ENCODE measurements at places on chromosomes 13 and 19.

- DNase-seq: no peak
Measured at GRCh38 chr13:62779161-62779560, 1363.5 kb upstream of the PCDH20 start.

DNA sequence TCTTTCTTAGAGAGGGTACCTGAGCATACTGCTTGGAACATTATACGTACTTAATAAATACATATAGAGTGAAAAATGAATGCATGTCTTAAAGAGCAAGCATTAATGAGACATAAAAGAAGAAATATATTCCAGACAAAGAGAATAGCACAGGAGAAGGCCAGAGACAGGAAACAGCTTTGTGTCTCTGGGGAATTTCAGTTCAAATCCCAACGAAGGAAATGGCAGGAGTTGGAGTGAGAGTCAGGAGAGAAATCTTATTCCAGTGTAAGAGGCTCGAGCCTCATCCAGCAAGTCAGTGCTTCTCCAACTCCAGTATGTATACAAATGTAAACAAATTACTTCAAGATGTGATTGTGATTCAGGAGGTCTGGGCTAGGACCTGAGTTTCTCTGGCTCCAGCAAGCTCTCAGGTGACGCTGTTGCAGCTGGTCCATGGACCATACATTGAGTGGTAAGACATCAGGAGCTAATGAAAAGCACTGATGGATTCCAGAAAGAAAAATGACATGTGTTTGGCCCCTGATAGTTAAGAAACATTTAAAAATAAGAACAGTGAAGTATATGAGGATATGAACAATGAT lies 108.2 kb downstream of the RAP2A start:
- DNase-seq: no peak

DNA sequence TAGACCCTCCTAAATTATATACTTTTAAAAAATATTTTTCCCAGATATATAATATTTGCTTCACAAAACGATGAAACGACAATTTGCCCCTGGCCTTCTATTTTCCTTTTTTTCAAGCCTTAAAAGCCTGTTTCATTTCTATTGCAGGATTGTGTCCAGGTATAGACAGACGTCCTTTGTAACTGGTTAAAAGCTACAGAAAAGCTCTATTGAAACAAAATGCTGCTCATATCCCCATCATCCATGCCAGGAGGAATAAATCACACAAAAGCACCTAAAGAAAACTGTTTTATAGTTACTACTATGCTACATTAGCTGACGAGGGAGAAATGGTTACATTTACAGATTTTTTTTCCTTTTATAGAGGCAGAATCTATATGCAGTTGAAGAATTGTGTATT lies 765.1 kb downstream of the DIAPH3 start:
- no peak for DNase-seq

DNA sequence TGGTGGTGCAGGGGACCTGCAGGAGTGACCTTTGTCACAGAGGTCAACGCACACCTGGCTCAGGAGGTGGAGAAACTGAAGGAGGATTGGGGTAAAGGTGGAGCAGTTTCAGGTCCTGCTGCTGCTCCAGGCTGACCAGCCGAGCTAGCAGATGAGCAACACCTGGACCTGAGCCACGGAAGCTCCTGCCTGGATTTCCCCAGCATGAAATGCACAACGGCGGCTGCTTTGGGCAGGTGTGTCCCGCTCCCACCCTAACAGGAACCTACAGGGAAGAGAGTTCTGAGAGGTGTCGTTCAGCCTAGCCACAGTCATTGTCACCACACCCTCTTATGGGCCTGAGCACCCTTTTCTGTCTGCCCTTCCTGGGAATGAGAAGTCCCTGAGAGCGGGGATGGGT lies 15.7 kb upstream of the CD177 start:
- no peak for DNase-seq

DNA sequence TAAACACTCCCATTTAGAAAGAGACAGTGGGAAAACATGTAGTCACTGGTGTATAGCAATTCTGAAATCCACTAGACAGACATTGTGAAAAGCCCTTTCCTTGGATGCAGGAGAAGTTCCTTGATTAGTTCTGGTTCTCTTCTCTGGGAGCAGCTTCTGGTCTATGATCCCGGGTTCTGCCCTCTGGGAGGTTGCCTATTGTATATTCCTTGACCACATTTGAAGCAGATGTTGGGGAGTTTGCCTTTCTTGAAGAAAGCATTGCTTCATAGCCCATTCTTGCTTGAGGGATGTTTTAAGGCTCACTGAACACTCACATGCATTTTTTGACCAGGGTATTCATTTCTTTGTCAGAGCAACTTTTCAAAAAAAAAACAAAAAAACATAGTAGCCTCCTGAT lies 211.9 kb downstream of the NDFIP2 start:
- no peak for DNase-seq

DNA sequence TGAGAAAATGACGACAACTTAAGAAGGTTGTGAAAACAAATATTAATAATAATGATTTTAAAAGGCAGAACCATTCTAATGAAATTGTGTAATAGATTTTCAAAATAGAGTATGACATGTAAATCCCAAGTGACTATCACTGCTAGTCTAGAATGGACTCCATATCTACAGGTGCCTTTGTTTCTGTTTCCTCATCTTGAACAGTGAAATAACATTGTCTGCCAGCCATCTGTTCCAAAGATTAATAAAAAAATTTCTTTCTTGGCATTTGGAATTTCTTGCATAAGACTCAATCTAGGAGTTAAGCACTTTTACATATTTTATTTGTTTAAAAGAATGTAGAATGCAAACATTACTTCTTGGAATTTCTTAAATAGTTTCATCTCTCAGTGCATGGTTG lies 520.1 kb upstream of the ARGLU1 start:
- no peak for DNase-seq

DNA sequence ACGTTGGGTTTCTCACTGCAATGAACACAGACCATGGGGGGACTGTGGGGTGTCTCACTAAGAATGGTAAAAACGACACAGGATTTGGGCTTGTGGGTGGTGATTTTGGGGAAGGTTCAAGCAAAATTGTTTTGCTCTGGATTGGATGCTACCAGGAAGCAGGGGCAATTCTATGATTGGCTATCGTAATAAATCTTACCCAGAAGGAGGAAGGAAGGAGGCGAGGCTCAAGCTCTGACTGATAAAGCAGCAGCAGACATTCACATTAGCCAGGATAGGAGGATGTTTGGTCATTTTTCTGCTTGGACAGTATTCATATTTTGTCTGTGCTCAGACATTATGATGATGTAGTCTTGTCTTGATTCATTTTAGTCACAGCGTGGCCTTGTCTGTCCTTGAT lies 1.5 kb downstream of the ZNF576 start:
- no peak for DNase-seq

DNA sequence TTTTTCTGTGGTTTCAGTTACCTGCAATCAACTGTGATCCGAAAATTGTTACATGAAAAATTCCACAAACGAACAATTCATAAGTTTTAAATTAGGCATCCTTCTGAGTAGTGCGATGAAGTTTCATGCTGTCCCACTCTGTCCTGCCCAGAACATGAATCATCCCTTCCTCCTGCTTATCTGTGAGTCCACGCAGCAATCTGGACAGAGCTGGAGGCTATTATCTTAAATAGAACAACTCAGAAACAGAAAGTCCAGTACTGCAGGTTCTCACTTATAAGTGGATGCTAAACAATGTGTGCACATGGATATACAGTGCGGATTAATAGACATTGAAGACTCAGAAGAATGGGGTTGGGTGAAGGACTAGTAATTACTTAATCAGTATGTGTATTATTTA lies 583.7 kb upstream of the SPRY2 start:
- no peak for DNase-seq

- no peak for DNase-seq
Measured at GRCh38 chr13:50611117-50611781, 232.2 kb downstream of the DLEU7 start.

DNA sequence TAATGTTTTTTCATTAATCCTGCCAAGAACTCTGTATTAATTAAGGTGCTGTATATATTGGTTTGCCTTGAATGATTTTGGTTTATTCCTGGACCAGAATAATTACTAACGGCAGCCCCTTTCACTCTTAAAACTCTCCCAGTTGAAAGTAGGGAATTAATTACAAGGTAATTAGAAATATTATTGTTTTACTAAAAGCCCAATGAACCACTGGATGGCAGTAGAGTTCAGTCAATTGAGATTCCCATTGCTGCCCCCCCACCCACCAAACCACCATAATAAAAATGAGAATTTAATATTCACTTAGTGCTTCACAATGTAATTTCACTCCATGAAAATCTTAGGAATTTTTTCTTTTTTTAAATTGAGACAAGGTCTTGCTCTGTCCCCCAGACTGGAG lies 13.7 kb downstream of the WBP4 start:
- DNase-seq: peak; percentile 56

DNA sequence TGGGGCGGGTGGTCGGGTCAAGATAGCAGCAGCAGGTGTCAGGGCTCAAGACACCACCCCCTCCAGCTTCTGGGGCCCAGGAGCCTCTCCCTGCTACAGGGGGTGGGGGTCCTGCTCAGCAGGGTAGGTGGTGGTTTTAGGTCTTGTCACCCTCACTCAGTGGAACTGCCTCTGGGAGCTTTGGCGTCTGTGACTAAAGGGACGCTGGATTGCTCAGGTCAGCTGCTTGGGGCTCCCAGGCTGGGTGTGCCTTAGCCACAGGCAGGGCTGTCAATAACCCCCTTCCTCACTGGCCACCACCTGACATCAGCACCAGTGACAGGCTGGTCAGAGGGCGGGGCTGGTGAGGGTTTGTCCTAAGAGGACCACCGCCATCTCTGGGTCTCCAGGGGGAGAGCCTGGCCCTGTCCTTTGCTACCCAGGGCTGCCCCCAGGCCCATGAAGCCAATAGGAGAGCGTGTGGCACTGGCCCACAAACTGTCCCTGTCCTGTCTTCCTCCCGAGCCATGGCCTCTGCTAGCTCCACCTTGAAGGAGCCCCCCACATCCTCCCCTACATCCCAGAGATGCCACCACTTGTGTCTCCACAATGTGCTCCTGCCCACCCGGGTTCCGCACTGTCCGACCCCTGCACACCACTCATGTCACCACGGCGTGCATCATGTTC lies 36.4 kb downstream of the MAU2 start:
- DNase-seq: no peak

DNA sequence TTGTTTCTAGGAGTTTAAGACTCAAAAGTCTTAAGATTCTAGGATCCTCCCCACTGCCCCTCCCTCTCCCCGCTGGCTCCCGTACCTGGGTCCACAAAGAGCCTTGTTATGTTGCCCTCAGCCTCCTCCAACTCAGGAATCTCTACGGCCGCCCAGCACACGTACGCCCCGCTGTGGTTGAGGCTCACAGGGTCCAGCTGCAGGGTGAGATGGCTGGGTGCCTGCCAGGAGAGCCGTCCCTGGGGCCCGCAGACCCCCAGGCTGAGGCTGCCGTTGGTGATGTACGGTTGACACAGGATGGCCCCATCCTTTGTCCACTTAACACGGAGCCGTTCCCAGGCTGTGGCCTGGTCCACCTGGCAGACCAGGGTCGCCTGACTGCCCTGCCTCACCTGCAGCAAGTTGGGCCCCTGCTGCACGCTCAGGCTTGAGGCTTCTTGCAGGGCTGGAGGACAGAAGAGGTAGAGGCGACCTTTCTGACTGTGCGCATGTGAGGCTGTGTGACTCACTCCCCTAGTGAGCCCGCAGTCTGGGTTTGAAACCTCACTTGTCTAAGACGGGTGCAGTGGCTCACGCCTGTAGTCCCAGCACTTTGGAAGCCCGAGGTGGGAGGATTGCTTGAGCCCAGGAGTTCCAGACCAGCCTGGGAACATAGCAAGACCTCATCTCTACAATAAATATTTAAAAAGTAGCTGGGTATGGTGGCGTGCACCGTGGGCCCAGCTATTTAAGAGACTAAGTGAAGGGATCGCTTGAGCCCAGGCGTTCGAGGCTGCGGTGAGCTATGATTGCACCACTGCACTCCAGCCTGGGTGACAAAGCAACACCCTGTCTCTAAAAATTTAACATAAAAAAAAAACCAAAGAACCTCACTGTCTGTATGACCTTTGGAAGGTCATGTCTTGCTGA lies 4.0 kb downstream of the TMIGD2 start:
- DNase-seq: no peak

- no peak for DNase-seq
Measured at GRCh38 chr19:7391218-7391670, 42.5 kb downstream of the ARHGEF18 start.

- no peak for DNase-seq
Measured at GRCh38 chr19:5231857-5232678, 108.5 kb downstream of the PTPRS start.

GRCh38 chr19:53389978-53390377 lies 5.0 kb upstream of the ZNF765 start:
- DNase-seq: no peak

DNA sequence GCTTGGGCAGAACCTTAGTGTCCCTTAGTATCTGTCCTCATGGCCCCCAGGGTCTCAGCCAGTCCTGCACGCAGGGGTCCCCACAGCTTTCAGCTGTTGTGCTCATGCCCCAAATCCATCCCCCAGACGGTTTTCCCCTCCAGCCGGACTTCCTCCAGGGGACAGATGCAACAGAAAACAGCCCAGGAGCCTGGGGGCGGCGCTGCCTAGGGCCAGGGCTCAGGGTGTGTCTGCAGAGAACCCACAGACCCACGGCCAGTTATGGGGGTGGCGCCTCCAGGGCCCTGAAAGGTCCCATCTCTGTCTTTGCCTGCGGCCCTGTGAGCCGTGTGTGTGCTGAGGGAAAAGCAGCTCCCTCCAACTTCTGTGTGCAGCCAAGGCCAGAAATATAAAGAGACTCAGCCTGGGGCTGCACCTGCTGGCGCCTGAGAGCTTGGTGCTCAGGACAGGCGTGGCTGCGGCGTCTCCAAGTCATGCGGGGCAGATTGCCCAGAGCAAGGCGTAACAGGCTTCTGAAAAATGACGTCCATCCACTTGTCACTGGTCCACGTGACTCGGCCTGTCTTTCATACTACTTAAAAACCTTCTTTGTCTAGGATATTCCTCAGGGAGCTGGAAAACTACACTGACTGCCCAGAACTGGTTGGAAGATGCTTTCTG lies 22.1 kb upstream of the F7 start:
- peak; percentile 88 for DNase-seq

- DNase-seq: no peak
Measured at GRCh38 chr19:34540811-34541557, 59.4 kb downstream of the WTIP start.

GRCh38 chr19:18419699-18420460 lies 682 bp downstream of the SSBP4 start:
- no peak for DNase-seq

DNA sequence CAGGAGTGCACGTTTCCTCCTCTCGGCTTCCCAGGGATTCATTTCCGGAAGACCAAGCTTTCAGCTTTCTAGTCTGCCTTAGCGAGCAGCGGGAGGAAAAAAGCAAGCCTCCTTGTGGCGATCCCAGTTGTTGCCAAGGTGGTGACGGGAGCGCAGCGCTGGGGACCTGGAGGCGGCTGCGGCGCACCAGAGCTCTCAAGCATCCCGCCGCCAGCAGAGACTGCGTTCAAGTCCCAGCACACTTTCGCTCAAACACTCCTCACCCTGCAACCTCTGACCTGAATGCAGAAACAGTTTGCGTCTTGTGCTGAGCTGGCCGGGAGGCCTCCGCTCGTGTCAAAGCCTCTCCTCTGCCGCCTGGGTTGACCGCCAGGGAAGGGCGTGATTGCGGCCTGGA lies 4.9 kb downstream of the GSX1 start:
- no peak for DNase-seq

All from pons (tissue), 1 donor.